ENCODE measurements at places on chromosomes 5 and 9. TPM values are rescaled to one million over a fixed set of nuclear protein-coding genes. Genes with fewer than 3 reads are reported as not detected.

The PCA3 gene
- polyA plus RNA-seq = 2.1 TPM

The STKLD1 gene
- 6.7 TPM for polyA plus RNA-seq

The PURA gene
- polyA plus RNA-seq = 11.2 TPM

- DNase-seq = no peak
Measured at GRCh38 chr5:25241981-25242380, 597.2 kb upstream of the CDH10 start.

GRCh38 chr9:97310896-97311295 lies 3.4 kb downstream of the CCDC180 start:
- no peak for DNase-seq

DNA sequence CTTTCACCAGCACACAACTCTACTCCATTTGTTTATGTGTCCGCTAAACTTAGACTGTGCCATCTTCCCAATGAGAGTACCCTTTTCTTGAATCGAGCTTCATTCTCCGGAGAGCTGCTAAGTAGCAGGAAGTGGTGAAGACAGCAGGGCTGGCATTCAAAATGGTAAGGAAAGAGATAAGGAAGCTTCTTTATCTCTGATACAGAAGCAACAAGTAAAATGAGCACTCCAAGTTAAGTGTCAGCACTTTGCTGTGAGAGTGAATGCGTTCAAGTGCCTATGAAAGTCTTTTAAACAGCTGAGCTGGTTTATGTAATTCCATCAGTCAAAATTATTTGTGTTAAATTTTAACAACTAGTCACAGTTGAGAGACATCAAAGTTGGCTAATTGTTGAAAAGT lies 386.8 kb upstream of the PTPRD start:
- no peak for DNase-seq

DNA sequence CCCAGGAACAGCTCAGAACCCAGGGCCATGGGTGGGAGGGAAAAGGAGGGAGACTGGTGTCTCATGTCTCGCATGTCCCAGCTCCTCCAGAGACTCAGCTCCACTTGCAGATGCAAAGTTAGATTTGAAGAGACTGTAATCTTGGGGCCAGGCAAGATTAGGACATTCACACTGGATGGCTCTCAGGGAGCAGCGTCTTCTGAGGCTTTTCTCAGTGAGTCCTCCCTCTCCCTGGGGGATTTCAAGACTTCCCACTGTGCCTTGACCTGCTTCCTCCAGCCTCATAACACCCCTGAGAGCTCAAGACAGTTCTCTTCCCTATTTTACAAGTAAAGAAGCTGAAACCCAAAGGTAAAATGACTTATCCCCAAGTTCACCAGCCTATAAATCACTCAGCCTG lies 10.5 kb upstream of the TCOF1 start:
- no peak for DNase-seq

DNA sequence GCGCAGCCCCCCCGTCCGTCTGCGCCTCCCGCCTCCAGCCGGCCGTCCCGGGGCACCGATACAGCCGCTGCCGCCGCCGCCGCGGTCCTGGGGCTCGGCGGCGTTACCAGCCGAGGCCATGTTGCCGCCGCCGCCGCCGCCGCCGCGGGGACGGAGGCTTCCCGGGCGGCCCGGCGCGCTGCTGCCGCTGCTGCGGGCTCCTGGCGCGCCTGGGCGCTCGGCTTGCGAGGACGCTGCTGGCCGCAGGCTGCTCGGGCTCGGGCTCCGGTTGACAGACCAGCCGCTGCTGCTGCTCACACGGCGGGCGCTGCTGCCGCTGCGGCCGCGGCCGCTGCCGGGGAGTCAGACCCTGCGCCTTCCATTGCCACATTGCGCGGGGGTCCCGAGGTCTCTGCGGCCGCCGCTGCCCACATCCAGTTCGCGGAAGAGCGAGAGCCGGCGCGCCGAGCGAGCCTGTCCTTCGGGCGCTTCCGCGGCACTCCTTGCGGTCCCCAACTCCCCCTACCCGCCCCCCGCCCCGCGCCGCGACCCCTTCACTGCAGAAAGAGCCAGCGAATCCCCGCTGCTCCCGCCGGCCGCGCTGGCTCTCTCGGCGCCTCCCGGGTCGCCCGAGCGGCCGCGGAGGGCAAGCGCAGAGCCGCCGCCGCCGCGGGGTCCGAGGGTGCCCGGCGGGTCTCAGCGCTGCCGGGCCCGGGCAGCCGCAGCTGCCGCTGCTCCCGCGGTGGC lies 8.4 kb downstream of the PTCH1 start:
- no peak for DNase-seq

DNA sequence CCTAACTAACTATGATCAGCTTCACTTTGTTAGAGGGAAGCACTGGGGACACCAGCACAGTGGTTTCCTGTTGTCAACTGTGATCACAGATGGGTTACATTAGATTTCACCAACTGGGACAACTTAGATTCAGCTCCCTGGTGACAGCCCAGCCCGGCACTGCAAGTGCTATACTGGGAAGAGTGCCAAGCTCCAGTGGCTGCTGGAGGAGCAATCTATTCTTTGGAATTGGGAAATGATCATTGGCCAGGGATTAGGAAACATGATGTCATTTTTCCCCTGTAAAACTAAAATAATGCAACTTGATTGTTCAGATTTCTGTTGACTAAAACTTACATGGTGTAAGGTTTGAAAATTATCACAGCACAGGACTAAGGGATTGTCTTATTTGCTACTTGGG lies 33.2 kb downstream of the PTGR1 start:
- DNase-seq = no peak

DNA sequence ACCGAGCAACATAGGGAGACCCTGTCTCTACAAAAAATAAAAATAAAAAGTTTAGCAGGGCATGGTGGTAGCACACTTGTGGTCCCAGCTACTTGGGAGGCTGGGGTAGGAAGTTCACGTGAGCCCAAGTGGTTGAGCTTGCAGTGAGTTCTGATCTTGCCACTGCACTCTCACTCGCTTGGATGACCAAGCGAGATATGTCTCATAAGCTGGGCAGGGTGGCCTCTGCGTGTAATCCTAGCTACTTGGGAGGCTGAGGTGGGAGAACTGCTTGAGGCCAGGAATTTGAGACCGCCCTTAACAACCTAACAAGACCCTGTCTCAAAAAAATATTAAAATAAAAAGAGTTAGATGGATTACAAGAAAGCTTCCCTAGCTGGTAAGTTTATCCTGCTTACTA lies 32.5 kb downstream of the RASA1 start:
- DNase-seq = no peak

GRCh38 chr9:122656378-122656777 lies 1.0 kb downstream of the OR1B1 start:
- DNase-seq = no peak

All from left renal pelvis (tissue), 4 donors.